ENCODE measurements at places on chromosomes 7 and 10.

DNA sequence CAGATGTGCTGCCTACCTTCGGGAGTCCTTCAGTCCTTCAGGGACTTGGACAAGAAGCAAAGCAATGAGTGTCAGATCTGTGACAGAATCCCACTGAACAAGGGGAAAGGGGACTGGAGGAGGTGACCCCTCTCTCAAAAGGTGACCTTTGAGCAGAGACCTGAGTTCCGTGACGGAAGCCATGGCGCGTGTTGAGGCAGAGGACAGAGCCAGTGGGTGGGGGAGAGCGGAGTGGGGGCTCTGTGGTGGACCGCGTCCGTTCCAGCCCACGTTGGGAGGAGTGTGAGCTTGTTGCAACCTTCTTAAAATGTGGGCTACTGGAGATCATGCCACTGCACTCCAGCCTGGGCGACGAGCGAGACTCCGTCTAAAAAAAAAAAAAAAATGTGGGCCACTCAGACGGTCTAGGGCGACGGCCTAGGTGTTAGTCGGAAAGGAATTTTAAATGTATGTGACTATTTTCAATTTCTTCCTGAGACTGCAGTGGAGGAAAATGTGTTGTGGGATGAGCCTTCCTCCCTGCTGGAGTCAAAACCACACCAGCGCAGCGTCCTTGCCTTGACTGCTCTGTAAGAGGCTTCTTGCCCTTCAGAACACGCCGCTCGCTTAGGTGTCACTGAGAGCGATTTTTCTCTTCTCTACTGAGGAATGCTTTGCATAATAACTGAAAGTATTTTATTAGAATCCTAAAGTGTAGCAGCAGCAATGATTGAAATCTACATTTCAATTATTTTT lies 272.7 kb downstream of the CELF2 start:
- DNase-seq = no peak

DNA sequence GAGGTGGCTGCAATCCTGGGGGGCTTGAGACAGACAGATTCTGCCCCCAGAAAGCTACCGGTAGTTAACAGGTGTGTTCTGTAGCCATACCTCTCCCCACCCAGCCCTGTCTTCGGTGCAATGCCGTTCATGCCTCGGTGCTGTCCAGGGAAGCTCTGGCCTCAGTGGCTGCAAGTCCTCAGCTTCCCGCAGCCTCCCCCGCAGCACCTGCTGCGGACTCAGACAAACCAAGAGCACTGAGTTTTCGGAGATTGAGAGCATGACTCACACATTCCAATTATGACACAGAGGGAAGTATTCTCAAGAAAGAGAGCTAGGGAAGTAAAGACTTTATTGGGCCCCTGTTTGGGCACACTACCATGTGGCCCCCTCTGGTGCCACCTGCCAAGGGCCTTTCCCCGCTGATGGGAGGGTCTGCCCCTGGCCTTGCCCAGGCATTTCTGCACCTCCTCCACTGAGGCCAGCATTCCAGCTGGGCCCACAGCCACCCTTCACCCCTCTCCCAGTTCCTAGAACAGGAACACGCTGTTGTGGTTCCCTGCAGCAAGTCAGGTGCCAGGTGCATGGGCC lies 30.2 kb upstream of the EZH2 start:
- peak; percentile 56 for DNase-seq

DNA sequence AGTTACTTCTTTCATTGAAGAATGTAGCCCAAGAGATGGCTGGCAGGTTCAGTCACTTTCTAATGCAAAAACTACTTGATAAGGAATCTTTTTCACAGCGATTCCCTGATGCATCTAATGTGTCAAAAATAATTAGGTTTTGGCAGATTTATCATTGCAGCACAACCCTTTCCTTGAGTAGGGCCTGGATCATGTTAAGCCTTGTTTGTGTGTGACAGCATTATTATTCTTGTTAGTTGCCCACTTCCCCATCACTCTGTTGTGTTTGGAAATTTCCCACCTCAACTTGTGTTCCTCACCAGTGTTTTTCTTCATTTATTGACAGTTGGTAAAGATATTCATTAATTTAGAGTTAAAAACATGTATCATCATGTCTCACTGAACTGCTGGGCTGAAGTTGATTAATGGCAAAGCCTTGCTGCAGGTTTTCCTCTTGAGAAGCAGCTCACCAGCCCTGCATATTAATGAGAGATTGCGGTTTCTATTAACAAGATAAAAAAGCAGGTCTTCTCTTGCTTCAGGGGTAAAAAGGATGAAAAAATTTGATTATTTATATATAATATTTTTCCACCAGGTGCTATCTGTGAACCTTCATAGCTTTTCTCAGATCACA lies 233.3 kb upstream of the MDFIC start:
- DNase-seq = no peak

DNA sequence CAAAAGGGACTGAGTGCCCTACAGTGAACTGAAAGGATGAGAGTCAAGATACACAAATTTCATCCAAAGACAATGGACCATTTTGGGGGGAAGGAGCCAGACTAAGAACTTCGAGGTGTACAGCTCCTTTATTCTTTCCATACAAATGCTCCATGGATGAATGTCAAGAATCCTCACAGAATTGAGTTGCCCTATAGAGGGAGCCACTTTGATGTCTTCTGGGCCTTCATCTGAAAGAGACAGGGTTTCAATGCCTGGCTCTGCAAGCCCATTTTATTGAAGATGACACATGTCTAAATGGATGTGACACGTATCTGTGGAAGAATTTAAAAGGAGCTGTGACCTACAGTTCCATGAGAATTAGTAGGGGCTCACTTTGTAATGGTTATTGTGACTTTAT lies 32.0 kb upstream of the NRG3 start:
- no peak for DNase-seq

DNA sequence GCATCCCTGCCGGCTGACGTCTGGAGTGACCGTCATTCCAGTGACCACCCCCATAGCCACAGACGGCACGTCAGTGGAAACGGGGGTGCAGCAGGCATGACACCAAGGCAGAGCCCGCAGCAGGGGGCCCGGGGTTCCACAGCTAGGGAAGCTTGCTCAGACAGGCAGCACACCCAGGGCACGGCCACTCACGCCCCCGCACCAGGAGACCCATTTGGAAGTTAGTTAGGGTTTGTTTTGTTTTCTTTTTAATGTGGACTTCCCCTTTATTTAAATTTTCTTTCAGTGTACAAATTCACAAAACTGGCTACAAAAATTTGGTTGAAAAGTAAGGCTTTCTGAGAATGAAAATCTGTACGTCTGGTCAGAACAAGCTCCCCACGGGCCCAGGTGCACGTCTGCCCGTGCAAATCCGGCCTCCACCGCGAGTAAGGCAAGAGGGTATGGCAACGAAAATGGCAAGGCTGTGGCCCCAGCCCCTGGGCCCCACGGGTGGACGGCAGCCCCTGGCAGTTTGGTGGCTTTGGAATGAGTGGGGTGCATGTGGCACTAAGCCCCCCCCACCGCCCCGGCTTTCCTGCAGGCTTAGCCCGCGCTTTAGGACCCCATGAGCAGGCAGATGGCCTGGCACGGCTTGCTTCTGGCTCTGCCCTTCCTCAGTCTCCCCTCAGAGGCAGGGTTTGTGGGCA lies 124.2 kb downstream of the FAM53B start:
- no peak for DNase-seq

GRCh38 chr10:102241032-102241443 lies 274 bp downstream of the PITX3 start:
- no peak for DNase-seq

DNA sequence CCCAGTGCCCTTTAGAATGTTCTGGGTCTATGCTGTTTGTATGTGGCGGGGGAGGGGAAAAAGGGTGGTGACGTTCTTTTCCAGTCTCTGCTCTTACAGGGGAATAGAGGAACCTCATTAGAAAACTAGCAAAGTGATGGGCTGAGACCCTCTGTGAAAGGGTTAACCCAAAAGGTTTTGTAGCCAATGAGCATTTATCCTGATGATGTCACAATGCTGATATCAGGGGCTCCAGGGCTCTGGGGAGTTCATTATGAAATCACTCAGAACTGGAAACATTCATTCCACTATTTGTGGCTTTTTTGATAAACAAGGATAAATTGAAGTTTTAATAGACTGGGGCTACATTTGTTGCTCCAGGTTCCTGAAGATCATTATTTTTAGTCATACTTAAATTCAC lies 71.7 kb downstream of the ARID5B start:
- no peak for DNase-seq
